ENCODE measurements at places on chromosomes 2 and 18.

DNA sequence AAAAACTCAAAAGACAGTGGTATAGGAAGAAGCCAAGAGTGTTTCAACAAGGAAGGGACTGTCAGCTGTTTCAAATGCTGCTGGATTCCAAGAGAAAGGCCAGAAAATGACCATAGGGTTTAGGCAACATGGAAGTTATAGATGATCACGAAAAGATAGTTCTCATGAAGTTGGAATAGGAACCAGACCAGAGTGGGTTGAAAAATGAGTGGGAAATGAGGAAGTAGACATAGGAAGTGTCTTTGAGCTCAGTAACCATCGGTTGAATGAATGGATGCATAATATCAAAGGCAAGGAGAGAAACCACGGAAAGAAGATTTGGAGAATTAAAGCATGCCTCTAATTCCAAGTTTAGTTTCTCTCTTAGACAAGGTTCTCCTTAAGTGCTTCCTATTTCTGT lies 1.3 kb downstream of the NCAPH start:
- no peak for DNase-seq

- no peak for DNase-seq
Measured at GRCh38 chr2:101190747-101191516, 39.8 kb upstream of the TBC1D8 start.

DNA sequence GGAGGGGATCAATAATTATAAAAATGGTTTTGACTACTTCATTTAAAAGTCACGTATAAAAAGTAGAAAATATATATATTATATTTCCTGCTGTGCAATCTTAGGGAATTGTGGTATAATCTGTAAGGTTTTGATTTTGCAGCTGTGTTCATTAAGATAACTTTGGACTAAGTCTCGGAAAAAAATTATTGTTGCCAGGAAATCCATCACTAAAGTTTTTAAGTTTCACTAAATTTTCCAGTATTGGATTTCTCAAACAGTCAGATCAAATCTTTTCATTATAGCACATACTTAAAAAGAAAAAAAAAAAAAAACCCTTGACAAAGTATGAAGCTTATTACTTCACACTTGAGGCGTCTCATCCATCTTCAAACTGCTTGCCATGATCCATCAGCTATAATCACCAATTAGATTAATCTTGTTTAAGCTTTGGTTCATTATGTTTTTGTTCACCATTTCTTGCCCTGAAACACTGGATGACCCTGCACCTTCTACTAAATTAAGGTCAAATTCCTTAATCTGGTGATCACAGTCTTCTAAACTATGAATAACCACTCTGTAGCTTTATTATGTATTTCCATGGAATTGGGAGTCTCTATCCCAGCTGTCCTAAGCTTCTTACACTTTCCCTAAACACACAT lies 326.6 kb upstream of the COL3A1 start:
- no peak for DNase-seq

DNA sequence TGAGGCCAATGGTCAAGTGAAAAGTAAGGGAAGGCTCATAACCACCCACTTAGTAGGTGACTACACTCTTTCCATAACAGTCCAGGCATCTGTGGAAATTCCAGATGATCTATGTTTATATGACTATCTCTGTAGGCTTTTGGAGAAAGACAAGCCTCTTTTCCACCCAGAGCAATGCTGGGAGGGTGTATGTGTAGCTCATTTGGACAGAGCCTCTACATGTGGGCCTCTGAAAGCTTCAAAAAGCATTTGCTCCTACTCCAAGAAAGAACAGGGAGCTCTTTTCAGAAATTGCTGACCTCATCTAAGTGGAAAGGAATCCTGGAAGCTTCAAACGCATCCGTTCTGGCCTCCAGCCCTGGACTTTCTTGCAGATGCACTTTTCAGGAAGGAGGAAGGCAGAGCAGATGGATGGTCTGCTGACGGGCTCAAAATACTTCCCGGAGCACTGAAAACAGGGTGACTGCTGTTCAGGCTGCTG lies 308.7 kb downstream of the LRATD1 start:
- no peak for DNase-seq

- DNase-seq = no peak
Measured at GRCh38 chr2:193428336-193428818, 1233.6 kb upstream of the TMEFF2 start.

GRCh38 chr2:128549646-128550260 lies 231.1 kb upstream of the HS6ST1 start:
- no peak for DNase-seq

- DNase-seq = no peak
Measured at GRCh38 chr2:43522177-43522576, 73.7 kb downstream of the THADA start.

DNA sequence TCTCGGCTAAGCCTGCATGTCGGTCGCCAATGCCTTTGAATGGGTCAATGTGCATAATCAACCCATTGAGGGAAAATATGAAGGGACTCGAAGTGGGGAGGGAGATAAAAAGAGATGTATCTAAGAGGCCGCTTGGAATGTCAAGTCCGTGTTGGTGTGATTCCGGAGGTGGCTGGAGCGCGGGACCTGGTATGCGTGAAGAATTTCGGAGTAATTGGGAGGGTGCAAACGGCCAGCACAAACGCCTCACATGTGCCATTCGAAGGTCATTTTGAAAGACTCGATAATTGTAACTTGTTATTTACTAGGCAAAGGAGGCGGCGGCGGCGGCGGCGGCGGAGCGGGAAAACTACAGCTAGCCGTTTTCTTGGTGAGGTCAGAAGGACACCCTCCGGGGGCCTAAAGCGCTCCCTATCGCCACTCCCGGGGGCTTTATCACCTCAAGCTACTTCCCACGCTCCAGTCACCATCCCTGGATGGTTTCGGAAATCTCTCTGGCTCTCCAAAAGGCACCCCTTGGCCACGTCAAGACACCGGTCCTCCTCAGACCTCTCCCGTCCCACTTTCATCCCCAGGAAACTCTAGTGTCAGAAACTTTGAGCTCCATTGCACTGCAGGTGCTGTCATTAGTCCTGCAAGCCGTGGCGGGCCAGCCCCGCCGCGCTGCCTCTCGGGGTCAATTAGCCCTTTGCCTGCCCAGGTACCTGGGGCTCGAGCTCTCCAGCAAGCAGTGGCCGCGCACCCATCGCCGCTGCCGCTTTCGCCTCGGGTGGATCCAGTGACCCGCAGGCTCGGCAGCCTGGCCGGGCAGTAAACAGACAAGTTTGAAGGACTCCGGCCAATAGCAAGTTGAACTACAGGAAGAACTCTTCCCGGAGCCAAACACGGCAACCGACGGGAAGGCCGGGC lies 1.5 kb downstream of the ERBB4 start:
- peak; percentile 36 for DNase-seq
